ENCODE measurements at places on chromosomes 2 and 18. TPM values are rescaled to one million over a fixed set of nuclear protein-coding genes. Genes with fewer than 3 reads are reported as not detected.

- peak; percentile 39 for DNase-seq
These were observed 28.7 kb downstream of the ALK start for GRCh38 chr2:29892585-29893259.

Gene PPIG
- polyA plus RNA-seq, result 60.5 TPM

Gene BBS5
- 4.5 TPM for polyA plus RNA-seq

GRCh38 chr18:44857744-44858491 is 177.2 kb downstream of the SETBP1 start:
- DNase-seq, result no peak

GRCh38 chr2:233303252-233303651 is 4.4 kb upstream of the SAG start:
- DNase-seq, result no peak

GRCh38 chr2:175161-175786 is 88.6 kb downstream of the SH3YL1 start:
- no peak for DNase-seq

GRCh38 chr2:121307048-121307447 is 22.0 kb upstream of the TFCP2L1 start:
- DNase-seq, result no peak

GRCh38 chr2:174169372-174169771 is 79.0 kb downstream of the OLA1 start:
- no peak for DNase-seq

DNA sequence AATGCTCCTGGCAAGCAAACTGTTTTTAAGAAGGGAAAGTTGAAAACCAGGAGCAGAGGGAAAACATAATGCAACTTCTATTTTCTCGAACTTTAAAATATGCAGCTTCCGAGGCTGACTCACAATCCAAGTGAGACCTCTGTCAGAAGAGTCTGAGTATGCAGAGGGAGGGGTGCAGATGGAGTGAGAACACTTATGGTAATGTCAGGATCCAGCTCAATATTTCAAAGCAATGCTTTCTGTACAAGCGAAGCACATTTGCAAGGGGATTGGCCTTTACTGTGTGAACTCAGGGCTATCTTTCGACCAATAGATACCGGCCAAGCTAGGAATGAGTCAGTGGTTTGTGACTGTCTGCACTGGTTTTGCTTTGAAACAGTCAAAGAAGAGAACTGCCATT is 242.7 kb downstream of the CNTNAP5 start:
- no peak for DNase-seq

- no peak for DNase-seq
These were observed 26.8 kb upstream of the LDLRAD4 start for GRCh38 chr18:13191779-13192178.

DNA sequence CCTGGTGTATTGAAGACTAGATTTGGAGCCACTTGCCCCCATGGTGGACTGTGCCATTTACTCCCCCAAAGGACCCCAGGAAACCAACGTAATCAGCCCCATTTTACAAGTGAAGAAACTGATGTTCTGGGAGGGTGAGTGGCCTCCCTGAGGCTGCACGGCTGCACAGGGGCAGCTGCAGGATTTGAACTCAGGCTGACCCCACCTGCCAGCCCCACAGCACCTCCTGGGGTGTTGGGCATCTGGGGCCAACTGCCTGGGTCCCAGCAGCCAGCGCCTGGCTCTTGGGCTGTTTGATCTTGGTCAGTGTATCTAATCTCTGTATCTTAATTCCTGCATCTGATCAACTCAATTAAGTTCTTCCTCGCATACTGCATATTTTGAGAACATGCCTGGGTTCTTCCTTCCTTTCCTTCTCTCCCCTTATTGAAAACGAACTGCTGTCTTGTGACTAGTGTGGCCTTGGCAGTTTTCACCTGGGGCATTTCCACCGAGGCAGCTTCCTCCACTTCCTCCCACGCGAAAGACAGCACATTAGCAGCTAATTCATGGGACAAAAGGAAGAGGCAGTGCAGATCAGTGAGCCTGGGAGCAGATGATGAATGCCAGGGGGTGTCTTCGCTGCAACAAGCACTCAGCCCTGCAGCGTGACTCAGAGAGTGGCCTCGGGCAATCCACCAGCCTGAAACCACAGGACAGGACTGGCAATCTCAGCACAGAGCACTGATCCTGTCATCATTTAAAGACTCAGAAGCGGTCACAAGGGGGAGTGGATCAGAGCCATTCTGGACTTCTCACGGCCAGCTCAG is 184.1 kb upstream of the RAB12 start:
- DNase-seq, result peak; percentile 95

DNA sequence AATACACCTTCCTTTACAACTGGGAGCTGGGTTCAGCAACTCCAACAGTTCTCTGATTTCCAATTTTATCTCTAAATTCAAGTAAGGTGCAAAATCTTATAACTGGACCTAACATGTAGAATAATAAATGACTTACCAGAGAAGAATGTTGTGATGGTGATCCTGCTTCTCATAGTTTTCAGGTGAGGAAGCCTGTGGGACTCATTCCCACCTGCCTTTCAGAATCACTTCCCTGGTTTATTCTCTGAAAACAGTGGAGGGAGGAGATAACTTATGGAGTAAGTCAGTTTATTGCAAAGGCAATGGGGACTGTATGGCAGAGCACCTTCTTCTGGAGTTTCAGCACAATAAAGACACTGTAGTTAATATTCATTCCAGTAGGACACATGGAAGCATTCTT is 1188.2 kb upstream of the FAM98A start:
- DNase-seq, result no peak

Gene FAM237A
- not detected for polyA plus RNA-seq

Gene PRKAG3
- polyA plus RNA-seq, result not detected

- no peak for DNase-seq
These were observed 8.4 kb downstream of the APOB start for GRCh38 chr2:21035282-21035973.

DNA sequence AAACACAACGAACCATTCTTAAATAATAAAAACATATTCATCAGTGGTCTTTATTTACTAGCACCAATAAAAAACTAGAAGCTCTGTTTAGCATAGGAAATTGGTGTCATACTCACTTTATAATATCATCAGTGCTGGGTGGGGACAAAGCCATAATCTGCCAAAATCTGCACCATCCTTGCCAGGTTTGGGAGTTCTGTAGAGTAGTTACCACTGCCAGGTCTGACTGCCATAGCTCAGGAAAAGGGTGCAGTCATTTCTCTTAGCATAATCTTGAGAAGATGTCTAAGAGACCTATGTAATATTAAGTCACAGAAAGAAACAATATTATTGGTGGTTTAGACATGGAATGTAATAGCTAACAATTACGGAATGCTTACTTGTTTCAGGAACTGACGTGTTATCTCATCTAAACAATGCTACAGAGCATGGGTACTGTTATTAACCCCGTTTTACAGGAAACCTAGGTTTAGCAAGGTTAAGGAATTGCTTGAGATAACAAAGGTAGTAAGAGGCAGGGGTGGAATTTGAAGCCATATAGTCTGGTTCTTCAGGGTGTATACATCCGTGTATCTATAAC is 1.6 kb upstream of the MARCHF7 start:
- peak; percentile 46 for DNase-seq

Gene RGPD3
- polyA plus RNA-seq, result 0.08 TPM

Gene TSPYL6
- polyA plus RNA-seq, result not detected

Gene LINC00305
- polyA plus RNA-seq, result not detected
